ENCODE measurements at places on chromosomes 3 and 15. TPM values are rescaled to one million over a fixed set of nuclear protein-coding genes. Genes with fewer than 3 reads are reported as not detected.
A peak's percentile ranks its signal among the peaks of the same experiment; 100 is the strongest.

- DNase-seq = no peak
These were observed 4.4 kb upstream of the ZNF609 start for GRCh38 chr15:64455961-64456371.

GRCh38 chr3:10017636-10018292 is 8.5 kb upstream of the FANCD2 start:
- DNase-seq = peak; percentile 51

DNA sequence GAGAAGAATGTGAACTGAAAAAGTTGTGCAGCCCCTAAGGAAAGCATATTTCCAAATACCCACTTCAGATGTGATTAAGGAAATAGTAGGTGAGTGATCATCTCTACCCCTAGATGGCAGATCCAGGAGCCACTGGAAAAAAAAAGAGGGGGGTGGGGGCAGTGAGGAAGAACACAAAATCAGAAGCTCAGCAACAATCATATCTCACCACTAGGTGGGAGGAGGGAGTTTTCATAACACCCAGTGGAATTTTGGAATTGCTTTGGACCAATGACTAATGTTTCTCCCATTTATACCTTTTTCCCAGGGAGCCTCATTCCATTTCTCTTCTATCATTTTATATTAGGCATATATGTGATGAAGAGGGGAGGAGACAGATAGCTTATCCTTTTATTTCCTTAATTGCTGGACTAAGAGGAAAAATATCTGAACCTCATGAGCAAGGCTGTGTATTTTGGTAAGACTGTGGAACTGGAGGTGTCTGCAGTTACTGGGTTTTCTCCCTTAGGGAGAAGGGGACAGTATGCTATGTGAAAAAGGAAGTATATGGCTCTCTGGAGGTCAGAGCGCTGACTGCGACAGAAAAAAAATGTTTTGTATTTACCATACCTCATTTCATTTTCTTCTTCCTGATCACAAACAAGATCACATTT is 363.4 kb downstream of the GAP43 start:
- DNase-seq = no peak

NUP210 gene
- total RNA-seq = 116 TPM

HTR3E gene
- not detected for total RNA-seq

TM2D3 gene
- 56.7 TPM for total RNA-seq

- DNase-seq = no peak
These were observed 29.6 kb downstream of the AAGAB start for GRCh38 chr15:67224889-67225288.

DNA sequence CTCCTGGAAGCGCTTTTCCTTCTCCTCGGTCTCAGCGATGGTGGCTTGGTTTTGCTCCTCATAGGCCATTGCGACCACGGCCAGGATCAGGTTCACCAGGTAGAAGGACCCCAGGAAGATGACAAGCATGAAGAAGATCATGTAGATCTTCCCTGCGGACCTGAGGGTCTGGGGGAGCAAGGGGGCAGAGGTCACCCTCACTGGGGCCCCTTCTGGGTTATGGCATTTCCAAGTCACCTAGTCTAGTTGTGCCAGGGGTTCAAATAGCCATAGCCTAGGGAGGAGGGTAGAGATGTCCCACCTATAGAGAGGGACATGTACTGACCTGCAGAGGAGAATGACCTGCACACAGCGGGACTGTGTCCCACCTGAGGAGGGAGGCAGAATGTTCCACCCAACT is 43.5 kb downstream of the SCN5A start:
- DNase-seq = no peak

FBXW12 gene
- not detected for total RNA-seq

PDCD7 gene
- total RNA-seq = 34.2 TPM

ISLR gene
- not detected for total RNA-seq

GRCh38 chr3:138401834-138402233 is 32.6 kb upstream of the ESYT3 start:
- DNase-seq = no peak

DNA sequence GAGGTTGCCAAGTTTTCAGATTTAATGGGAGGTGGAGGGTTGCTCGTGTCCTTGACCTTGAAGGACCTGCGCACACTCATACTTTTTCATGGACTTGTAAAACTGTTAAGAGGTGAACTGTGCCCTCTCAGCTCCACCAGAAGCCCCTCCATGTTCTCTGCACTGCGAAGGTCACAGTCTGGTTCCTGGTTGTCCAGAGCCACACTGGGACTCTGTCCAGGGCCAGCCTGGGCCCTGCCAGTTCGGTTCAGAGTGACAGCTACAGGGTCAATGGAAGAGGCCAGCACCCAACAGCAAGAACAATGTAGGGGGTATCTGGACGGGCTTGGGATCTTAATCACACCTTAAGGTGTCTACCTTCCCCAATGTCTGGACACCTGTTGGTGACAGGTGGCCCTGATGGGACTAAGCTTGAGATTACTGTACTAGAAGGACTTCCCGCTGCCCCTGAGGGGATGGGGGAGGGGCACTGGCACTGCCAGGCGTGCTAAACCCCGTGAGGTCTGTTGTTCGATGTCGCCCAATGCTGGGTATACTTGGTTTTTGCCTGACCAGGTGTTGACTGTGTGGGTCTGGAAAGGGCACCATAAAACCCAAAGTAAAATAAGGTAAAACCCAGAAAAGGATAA is 34.7 kb downstream of the GRK7 start:
- peak; percentile 6 for DNase-seq

- no peak for DNase-seq
These were observed 436.1 kb upstream of the WNT5A start for GRCh38 chr3:55923207-55923606.

GRCh38 chr3:46671541-46672348 is 21.7 kb downstream of the ALS2CL start:
- no peak for DNase-seq

DNA sequence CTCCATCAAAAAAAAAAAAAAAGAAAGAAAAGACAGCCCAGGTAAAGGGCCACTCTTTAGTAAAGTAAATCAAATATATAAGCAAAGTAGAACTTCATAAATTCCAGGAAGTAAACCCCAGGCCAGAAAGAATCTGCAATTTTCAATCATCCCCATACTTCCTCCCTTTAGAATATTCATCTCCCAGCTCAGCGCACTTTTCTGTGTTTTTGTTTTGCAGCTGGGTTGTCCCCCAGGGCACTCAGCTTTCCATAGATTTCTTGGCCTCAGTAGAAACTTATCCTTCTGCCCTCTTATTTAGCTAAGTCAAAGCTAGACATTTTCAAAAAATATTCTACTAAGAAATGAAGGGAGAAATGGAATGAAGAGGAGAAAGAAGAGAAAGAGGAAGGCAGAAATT is 24.0 kb upstream of the SPRED1 start:
- DNase-seq = no peak

- no peak for DNase-seq
These were observed 62.9 kb upstream of the ZBTB38 start for GRCh38 chr3:141305436-141305835.

GRCh38 chr15:88118035-88118434 is 138.5 kb downstream of the NTRK3 start:
- no peak for DNase-seq

EIF4E3 gene
- total RNA-seq = 24.6 TPM

- no peak for DNase-seq
These were observed 709.4 kb upstream of the NR2F2 start for GRCh38 chr15:95620934-95621579.

GRCh38 chr3:19540464-19540863 is 392.2 kb downstream of the KCNH8 start:
- DNase-seq = no peak

ZBTB47 gene
- 1.8 TPM for total RNA-seq

GRCh38 chr3:2603692-2604289 is 505.1 kb downstream of the CNTN4 start:
- no peak for DNase-seq

DNA sequence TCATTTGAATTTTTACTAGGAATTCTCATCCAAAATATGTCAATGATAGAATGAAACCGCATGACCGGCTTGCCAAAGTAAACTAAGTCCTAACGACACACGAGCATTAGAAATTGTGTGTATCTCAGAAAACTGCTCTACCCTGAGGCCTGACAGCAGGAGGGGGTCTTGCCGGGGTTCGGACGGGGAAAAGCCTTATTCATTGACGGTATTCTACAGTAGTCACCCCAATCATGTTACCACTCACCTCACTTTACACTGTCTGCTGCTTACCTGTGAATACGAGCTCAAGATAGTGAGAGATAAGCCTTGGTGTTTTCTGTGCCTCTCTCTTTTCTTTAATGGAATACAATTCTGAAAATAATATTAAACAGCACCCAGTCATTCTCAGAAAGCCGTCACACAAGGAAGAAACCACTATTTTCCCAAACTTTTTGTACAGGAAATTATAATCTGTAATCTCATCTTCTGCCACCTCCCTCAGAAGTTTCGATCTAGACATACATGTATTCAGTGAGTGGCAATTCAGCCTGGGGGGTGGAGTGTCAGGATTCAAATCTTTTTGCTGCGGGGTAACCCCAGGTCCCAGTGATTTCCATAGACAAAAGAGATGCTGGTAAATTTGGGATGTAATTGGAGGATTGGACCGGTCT is 492 bp upstream of the FAM43A start:
- DNase-seq = no peak

HDGFL3 gene
- total RNA-seq = 26.3 TPM

CPEB1 gene
- total RNA-seq = not detected

DNA sequence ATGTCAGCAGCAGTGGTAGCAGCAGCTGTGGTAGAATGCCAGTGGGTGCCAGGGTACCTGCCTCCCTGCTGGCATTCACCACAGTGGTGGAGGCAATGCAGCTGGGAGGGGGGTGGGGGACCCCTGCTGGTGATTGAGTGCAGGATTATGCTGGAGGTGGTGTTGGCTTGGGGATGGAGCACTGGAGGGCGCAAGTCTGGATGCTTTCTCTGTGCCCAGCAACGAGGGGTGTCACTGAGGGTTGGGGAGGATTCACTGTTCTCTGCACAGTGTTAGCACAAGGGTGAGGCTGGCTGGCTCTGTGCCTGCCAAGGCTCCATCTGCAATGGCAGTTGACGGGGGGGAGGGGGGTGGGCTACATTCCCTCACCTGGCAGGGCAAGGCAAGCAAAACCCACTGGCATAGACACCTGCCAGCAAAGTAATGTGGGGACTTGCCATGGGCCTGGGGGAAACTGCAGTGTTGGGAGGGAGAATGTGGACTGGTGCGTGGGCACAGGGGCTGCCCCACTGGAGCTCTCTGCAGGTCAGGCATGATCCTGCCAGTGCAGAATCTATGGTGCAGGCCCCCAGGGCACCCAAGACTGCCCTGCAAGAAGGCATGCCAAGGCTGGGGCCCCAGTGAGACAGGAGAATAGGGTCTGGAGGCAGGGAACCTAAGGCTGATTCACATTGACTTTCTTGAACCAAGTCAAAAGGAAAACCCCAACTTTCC is 64.3 kb downstream of the MINDY4B start:
- DNase-seq = no peak

- DNase-seq = peak; percentile 15
These were observed 40.0 kb upstream of the TRH start for GRCh38 chr3:129934234-129935123.

DNA sequence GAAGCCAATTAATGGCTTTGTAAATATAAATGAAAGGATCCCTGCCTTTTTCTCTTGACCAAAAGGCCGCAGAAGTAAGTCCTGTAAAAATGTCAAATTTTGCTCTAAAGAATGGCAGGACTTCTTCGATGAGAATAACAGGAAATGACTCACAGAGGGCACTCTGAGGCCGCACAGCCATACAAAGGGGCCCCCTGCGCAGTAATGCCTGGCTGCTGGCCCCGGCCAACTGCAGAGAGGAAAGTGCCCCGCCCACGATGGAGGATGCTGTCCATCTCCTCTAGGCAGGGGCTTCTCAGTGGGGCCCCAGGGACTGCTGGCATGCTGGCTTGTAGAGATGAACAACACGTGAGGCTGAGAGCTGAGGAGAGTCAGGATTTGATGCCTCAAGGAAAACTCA is 18.1 kb upstream of the SCN10A start:
- no peak for DNase-seq

- DNase-seq = no peak
These were observed 158.8 kb downstream of the CLSTN2 start for GRCh38 chr3:140093742-140094141.

GRCh38 chr3:57696801-57697321 is 4.0 kb upstream of the DENND6A start:
- DNase-seq = no peak

DNA sequence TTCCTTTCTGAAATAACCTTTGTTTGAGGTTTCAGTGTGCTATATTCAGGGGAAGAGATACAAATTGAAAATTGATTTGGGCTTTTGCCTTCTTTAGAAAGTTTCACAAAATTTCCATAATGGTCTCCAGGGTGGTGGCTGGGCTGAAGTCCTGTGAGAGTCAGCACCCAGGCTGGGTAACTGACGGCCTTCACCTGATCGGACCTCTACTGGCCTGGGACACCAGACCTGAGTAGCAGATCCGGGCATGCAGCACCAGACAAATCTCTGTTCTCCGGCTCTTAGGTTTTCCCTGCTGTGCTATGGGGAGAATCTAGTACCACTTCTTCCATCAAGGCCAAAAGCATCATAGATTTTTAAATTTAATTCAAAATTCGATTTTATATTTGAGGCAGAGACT is 133.0 kb upstream of the LMCD1 start:
- DNase-seq = no peak

RPUSD3 gene
- total RNA-seq = 83.2 TPM

OCA2 gene
- not detected for total RNA-seq

GOLGA8K gene
- 0.88 TPM for total RNA-seq

GRCh38 chr3:52174896-52175295 is 20.7 kb upstream of the POC1A start:
- no peak for DNase-seq

STX19 gene
- not detected for total RNA-seq

DNA sequence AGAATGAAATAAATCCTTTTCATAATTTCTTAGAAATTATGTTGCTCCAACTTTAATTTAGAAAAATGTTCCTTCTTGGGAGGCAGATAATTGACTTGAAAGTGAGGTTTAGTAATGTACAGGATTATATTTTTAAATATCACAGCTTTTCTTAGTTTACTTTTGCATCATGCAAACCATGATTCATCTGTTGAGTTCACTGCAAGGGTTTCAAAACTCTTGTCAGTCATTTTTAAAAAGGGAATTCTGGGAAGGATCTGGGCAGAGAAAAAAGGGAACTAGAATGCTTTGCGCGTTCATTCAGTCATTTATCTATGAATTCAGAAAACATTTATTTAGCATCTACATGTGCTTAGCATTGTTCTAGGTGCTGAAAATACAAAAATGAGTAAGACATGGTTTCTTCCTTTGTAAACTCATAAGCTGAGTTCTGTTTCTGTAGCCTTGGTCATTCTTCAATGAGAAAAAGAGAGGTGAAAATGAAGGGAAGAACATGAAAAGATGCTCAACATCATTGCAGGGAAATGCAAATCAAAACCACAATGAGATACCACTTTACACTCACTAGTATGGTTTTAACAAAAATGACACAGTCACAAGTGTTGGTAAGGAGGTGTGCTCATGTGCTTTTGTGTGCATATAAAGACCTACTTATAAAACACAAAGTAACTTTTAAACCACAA is 209.1 kb downstream of the NR1D2 start:
- no peak for DNase-seq

TTC23 gene
- total RNA-seq = 3.6 TPM

Measured in activated naive CD4-positive, alpha-beta T cell treated with anti-CD3 and anti-CD28 coated beads, Interleukin-2, amount 50 U/mL, for 72 hours (primary cell).